Activated CD8-positive, alpha-beta memory T cell treated with anti-CD3 and anti-CD28 coated beads, Interleukin-2, amount 50 U/mL, for 48 hours (primary cell): ENCODE measurements at places on chromosomes 7 and 10.

DNA sequence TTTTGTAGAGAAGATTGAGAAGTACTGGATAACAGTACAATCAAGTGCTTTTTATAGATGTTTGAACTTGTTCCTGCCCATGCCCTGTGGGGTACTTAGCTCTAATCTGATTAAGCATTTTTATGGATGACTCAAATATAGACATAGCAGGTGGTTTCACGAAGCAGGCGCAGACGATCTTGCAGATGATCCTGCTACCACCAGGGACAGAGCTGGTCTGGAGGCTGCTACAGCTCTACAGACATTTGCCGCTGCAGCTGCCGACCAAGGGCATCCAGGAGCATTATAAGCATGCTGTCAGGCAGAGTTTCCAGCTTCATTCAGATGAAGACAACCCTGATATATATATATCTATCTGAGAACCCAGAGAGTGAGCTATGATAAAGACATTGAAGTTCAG is 650.4 kb downstream of the NXPH1 start:
- no peak for DNase-seq

GRCh38 chr7:150948791-150949251 is 29.3 kb downstream of the KCNH2 start:
- DNase-seq = no peak

GRCh38 chr10:129224065-129224464 is 243.0 kb upstream of the MGMT start:
- DNase-seq = no peak

GRCh38 chr10:101779544-101780186 is 3.6 kb downstream of the NPM3 start:
- peak; percentile 97 for DNase-seq

DNA sequence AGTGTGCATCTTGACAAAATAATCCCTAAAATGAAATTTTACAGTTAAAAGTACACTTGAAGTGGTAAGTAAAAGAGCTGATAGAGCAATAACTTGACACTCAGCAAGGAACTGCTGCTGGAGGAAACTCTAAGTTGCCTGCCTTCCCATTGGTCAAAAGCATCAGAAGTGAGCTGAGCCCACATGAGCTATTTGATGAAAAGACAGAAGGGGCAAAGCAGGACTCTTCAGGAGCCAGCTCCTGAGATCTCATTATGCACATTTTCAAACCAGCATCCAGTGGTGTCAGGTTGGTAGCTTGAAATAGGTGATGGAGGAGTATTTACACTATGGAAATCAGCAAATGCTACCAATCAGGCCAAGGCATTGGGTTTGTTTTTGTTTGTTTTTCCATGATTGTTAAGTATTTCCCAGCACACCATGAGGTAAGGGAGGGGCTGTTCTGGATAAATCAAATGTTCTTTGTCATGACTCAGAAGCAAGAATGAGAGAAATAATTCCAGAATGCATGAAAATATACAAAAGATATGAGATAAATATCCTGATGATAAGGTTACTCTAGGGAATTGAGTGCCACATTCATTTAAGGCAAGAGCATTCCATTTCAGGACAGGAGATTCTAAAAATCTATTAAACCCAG is 316.6 kb downstream of the SNX13 start:
- no peak for DNase-seq

- no peak for DNase-seq
Measured at GRCh38 chr10:102247734-102248133, 2.4 kb downstream of the GBF1 start.

DNA sequence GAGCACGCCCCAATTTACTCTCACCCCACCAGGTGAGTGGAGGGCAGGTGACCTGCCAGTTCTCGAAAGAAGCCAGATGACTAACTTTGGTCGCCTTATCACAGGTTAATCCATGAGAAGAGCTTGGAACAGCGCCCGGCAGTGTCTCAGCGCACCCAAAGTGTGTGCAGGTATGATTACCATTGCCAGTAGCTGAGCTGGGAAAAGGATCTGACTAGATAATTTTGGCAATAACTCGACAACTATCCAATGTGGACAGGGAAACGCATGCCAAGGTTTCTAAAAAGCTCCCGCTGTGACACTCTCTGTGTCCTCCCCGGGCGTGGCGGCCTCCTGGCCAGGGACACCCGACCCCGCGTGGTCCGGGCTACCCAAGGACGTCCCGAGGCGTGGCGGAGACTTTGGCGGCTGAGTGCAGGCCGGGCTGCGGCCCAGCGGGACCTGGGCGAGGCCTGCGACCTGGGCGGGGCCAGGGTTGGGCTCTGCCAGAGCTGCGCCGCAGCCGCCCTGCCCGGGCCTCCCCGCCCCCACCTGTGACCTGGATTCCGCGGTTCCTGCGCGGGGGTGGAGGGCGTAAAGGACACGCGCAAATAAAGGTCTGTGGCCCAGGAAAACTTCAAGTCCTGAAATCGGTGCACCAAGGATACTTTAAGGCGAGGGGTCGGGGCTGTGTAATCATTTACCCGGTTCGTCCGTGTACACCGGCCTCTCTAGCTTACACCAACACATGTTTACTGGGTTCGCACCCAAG is 13.7 kb upstream of the WAPL start:
- no peak for DNase-seq

DNA sequence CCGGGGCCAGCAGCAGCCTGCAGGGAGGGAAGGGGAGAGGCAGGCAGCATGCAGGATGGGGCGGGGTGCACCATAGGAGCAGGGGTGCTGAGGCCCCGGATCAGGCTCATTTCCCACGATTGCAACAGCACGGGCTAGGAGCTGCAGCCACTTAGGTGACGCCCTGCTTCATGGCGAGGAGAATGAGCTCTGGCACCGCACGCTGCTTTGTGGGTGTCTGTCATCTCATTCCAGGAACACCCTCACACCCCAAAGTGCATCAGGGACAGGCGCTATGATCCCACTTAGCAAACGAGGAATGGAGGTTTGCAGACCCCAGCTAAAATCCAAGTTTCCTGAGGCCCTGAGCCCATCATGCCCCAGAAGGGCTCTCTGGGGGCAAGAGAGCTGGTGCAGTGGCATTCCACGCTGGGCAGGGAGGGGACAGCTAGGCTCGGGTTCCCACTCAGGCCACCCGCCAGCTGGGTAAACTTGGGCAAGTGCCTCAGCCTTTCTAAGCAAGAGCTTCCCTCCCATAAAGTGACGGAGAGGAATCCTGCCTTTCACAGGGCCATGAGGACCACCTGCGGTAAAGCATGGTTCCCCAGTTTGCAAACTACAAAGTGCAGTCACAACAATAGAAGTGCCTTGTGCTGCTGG is 9.3 kb downstream of the KCNH2 start:
- no peak for DNase-seq

DNA sequence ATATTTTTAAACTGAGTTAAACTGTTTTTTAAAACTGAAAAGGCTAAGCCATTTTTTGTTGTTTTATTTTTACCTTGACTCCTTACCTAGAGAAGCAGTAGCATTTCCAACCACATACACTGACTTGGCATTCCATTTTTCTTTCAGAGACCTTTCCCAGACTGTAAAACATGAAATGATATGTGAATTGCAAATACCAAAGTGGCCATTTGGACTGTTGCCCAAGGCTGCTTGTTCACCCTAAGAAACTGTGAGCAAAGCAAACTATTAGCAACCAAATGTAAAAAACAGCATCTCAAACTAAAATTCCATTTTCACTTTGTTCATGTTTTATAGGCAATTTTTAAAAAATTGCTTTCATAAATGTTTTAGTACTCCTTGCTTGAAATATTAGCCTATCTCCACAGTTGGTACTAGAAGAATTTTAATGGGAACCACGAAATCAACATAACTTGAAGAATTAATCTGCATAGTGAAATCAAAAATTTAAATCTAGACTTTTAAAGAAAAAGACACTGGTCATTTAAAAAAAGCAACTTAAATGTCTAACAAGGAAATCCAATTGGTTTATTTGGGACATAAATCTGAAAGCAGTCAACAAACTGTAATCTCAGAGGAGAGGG is 10.8 kb downstream of the UROS start:
- no peak for DNase-seq
